Fibroblast of skin of back (primary cell): ENCODE measurements at places on chromosomes 11 and 22.

DNA sequence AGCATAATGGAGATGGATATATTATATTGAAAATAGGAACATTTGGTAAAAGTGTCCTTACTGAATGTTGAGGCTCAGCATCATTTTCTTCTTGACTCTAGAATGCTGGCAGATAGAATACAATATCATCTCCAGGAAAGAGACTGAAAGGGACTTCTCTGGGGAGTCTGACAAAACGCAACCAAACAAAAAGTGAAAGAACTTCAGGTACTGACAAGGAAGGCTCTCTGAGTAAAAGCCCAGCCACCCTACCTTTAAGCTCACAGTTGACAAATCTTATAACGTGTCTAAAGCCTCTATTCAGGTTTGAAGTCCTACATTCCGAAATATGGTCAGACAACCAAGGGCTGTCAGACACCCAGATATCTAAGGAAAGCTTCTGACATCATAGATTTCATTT is 590.8 kb downstream of the SOX6 start:
- DNase-seq = no peak

GRCh38 chr11:70778883-70779282 is 380.6 kb downstream of the CTTN start:
- DNase-seq = no peak

DNA sequence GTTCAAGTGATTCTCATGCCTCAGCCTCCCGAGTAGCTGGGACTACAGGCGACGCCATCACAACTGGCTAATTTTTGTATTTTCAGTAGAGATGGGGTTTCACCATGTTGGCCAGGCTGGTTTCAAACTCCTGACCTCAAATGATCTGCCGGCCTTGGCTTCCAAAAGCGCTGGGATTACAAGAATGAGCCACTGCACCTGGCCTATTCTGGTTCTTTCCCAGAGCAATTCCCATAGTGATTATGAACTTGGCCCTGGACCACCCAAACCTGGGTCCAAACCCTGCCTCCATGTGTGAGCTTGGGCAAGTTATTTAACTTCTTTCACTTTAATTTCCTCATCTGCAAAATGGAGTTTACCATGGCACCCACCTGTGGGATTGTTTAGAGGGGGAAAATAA is 61.5 kb upstream of the HEPHL1 start:
- no peak for DNase-seq

GRCh38 chr11:93945596-93945995 is 75.6 kb upstream of the HEPHL1 start:
- DNase-seq = no peak

DNA sequence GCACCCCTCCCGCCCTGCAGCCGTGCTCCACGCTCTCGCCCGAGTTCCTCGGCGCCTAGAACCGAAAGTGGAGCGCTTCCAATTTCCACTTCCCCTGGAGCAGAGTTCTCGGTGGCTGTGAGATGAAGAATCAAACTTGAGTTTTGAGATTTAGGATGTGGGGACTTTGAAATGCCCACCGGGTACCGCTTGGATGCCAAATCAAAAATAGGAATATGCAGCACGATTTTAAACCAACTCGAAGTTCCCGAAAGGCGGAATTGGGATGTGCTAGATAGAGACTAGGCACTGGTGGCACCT is 569 bp downstream of the POLA2 start:
- DNase-seq = no peak
